C1 segment of cervical spinal cord (tissue), 14 donors: ENCODE measurements at places on chromosomes 13 and 19.

- no peak for DNase-seq
Observed at GRCh38 chr13:24922387-24922744, 158.4 kb downstream of the RNF17 start.

DNA sequence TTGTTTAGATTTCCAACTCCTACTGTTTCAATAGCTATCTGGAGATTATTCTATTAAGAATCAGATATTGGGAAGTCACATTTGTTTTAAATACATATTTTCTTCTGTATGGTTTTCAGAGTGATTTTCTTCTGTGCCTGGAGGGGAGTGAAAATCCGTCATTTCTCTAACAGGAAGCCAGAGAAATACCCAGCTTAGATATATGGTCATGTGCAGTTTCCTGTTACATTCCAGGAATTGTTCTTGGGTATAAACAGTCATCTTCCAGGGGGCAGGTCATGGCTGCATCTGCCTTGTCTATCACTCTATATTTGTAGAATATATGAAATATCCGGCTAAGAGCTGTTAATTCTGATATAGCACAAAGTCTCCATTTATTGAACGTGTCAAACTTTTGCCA, 77.5 kb upstream of the MIR17HG start:
- DNase-seq, result no peak

DNA sequence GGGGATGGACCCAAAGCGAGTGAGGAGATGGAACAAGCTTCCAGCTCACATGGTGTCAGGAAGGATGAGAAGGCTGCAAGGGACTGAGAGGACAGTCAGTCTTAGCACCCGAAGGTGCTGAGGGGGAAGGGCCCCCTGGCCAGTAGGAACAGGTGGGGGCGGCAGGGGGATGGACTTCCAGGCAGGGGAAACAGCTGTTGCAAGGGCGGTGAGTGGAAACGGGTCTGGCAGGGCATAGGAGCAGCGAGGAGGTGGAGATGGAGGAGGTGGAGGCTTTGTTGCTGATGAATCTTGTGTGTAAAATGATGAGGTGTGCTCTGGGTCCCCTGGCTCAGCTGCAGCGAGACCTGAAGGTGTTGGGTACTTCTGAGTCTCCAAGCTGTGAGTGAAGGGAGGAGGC, 1.2 kb downstream of the MAP1S start:
- DNase-seq, result no peak

DNA sequence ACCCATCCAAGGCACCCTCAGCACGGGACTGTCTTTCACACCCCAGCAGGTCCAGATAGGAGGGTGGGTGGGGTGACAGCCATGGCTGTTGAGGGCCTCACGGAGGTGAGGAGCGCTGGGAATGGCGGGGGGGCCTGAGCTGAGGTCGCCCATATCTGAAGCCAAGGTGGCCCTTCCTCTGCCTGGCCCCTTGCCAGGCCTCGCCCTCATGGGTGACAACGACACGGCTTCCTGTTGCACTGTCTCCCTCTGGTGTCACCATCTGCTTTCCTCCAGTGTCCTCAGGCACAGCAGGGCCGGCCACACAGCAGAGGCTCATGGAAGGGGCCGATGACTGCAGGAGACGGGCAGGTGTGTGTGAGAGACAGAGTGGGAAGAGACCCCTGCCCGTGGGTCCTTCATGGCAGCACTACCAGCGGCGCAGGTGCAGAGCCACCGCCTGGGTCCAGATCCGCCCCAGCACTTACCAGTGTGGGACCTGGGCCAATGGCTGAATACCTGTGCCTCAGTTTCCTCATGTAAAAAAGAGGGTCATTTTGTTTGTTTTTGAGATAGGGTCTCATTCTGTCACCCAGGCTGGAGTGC, 8.1 kb upstream of the NKPD1 start:
- DNase-seq, result no peak

DNA sequence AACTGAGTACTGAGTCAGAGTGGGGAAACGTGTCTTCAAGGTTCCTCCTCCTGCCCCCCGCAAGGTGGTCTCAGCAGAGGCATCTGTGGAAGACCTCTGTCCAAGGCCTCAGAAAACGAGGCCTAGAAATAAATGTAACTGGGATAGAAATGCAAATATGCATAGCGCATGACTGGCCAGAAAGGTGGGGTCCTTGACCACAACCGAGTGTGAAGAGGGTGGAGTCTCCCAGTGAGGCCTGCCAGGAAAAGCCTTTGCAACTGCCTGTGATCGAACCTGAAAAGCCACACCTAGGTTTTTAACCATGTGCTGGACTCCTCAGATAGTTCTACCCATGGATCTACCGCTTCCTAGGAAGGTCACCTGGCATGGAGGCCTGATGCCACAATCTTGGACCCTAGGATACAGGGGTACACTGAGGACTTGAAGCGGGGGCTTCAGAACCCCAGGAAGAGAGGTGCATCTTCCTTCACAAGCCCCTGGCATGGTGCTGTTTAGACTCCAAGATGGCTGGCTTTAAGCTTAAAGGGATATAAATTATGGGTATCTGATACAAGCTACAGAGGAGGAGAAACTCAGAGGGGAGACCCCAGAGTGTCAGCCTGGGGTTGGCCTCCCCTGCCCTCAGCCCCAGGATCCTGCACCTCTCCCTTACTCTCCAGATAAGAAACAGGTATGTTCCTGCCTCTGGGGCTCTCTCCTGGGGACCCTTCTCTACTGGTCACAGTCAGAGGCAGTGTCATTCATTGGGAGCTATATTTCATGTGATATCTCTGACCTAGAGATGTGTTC, 18.3 kb upstream of the SIGLEC6 start:
- no peak for DNase-seq

- DNase-seq, result no peak
Observed at GRCh38 chr13:108560093-108560492, 69.3 kb upstream of the MYO16 start.

DNA sequence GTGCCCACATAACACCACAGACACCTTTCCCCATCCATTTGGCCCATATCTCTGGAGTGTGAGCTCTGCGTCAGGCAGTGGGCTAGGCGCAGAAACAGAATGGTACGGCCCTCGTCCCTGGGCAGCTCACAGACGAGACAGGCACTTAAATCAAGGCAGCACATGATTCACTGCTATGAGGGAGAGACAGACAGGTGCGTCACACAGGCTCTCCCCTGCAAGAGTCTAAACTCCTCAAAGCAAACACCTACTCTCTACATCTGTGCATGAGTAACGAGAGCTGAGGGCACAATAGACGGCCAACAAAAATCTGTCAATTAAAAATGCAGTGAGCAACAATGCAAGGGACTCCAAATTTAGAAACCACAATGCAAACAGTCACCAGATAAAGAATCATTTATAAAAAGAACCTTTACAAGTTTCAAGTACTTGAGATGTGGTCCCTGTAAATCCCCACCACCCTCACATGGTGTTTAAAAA, 348.9 kb downstream of the UQCRFS1 start:
- no peak for DNase-seq

- DNase-seq, result no peak
Observed at GRCh38 chr13:114104655-114105520, 27.5 kb downstream of the RASA3 start.

DNA sequence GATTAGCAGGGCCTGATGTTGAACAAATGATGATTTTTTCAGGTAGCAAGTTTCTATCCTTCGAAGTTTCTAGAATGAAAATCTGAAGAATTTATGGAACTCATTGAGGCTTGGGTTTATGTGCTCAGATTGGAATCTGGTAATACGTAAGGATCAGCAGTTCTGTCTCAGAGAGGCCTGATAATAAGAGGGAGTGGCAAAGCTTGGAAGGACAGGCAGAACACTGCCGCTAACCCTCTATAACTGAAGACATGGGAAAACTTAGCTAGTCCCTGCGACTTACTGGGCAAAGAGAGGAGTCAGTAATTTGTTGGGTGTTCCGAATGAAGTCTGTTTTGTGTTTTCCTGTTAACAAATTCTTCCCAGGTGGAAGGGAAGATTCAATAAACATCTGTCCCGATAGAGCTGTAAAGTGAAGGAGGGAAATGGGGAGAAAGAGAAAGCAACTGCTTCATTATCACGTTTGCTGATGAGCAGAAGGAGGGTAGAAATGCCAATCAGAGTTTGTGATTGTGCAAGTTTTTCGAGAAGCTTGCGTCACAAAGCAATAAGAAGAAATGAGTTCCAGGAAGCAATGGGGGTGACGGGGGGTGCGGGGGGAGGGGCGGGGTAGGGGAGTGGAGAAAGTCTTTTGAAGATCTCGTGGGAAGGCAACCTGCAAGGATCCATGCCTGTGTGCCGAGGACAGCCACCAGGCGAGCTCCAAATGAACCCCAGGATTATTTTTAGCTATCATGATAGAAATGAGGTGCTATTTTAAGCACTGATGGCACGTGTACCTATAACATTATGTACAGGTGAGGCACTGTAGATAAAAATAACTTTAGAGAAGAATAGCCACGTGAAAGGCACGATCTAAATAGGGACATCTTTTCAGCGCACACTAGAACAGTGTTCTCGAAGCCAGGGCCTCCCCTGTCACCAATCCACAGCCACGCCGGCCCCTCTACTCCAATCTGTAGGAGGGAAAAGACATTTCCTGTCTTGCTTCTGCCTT, 224.1 kb downstream of the FGF9 start:
- DNase-seq, result no peak

DNA sequence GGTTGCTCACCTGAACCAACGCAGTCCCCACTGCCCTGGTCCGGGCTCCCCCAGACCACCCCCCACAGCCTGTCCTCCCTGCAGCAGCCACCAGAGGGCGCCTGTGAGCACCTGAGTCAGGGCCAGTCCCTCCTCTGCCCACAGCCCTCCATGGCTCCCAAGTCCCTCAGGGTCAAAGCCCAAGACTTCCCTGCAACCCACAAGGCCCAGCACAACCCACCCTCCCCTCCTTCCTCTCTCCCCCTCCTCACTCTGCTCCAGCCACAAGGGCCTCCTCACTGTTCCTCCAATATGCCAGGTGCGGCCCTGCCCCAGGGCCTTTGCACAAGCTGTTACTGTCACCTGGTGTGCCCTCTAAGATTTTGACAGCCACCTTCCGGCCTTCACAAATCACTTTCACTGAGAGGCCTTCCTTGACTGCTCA, 10.9 kb downstream of the GNA15 start:
- no peak for DNase-seq

- no peak for DNase-seq
Observed at GRCh38 chr19:43501661-43502418, 2.7 kb downstream of the PHLDB3 start.

GRCh38 chr19:49160450-49161189, 3.0 kb downstream of the TRPM4 start:
- DNase-seq, result no peak

DNA sequence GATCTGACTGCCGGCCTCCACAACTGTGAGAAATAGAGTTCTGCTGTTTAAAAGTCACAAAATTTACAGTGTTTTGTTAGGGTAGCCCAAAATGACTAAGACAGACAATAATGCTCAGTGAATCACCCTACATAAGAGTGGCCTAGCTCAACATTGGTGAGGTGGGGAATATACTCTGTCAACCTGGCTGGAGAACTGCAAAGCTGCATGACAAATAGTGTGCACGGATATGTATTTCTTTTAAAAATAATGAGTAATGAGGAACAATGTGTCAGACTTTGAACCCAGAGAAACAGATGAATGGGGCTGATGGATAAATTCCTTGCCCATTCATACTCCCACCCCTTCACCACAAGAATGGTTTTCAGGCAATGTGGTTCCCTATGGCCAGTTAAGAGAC, 372.4 kb downstream of the SUCLA2 start:
- DNase-seq, result no peak

- DNase-seq, result no peak
Observed at GRCh38 chr13:44274771-44275205, 98.8 kb upstream of the SERP2 start.

GRCh38 chr13:86438034-86438433, 638.8 kb upstream of the SLITRK6 start:
- DNase-seq, result no peak

DNA sequence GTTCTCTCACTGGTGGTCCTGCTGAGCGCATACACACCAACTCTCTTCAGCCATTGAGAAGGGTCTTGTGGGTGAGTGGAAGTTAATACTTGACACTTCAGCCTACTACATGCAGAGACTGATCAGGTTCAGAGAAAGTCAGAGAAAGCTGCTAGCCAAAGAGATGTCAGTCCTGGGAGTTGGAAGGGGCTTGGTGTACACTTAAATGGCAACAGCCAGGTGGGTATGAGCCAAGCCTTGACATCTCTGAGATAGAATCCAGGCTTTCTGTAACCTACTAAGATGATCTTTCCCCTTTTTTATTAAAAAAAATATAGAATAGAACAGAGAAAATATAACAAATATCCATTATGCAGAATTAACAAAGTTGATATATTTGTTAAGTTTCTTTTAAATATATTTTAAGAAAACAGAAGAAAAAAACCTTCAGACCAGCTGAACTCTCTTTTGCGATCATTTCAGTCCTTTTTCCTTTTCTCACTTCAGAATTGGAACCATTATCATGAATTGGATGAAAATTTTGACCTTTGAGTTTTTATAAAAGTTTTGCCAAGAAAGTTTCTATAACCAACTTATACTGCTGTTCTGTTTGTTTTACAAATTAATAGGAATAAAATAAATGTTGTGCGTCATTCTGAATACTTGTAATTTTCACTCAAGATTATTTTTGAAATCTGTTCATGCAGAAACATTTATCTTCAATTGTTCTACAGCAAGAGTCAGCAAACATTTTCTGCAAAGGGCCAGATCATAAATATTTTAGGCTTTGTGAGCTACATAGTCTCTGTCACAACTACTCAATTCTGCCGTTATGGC, 153.0 kb downstream of the RFC3 start:
- no peak for DNase-seq

DNA sequence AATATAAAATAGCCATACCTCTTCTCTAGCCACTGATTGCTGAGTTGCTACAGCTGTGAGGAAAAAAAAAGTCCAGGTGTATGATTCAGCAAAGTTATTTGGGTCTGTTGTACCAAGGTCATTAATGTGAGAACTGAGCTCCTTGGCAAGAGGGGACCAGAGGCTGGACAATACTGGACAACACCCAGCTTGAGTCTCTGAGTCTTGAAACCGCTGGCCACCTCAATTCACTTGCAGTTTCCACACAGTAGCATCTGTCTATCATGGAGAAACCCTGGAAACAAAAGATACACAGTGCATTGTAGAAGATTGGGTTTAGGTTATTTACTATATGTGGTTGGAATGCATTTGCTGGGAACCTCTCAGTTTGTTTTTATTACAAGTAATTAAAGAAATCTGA, 60.4 kb downstream of the WDFY2 start:
- DNase-seq, result no peak

- no peak for DNase-seq
Observed at GRCh38 chr13:35160896-35161295, 218.8 kb downstream of the NBEA start.

DNA sequence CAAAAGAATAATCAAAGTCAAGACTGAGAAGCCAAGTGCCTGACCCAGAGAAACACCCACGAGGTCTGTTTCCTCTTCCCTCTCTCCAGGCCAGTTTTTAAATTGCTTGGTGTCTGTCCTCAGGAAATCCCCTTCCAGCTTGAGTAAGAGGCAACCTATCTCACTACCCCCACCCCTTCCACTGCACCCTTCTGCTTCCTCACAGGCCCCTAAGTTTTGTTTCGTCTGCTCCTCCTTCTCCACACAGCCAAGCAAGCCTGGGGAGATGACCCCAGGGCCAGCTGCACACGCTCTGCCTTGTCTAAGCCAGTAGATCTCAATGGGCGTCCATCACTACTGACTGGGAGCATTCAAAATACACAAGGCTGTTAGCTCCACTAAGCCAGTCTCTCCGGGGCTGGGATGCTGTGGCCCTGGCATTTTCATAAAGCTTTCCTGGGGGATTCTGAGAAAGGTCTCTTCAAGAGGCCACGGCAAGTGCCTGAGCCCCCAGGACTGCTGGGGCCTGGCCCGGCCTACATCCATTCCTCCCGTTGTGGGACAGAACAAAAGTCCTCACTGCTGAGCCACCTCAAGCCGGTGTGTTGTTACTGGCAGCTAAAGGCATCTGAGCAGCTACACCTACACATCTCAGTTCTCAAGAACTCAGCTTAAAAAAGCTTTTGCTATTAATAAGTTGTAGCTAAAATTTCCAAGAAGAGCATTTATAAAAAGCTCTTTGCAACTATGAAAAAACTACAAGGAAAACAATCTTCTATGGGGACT, 14.9 kb upstream of the IL4I1 start:
- DNase-seq, result no peak
